NCI-H748 treated with DMSO at 0.1 percent for 48 hours (cell line): ENCODE measurements at places on chromosomes 7 and 10.

- DNase-seq, result no peak
Measured at GRCh38 chr10:6064119-6064518, 2.0 kb upstream of the IL2RA start.

GRCh38 chr7:137961200-137962177 is 40.4 kb downstream of the CREB3L2 start:
- DNase-seq, result no peak

GRCh38 chr7:151711906-151712809 is 164.8 kb downstream of the PRKAG2 start:
- DNase-seq, result no peak

DNA sequence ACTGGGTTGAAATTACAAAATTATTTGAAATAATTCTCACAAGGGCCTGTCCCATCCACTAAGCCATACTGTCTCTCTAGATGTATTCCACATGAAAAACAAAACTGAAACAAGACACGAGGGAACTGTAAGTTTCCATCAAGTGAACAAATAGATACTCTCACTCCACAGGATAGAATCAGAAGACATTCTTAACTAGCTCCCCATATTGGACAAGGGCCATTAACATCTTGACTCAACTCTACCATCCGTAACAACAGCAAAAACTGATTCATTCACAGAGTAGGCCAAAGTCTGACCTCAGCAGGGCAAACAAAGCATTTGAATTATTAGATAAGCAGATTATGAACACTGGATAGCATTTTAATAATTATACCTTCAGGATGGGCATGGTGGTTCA is 29.1 kb downstream of the UBE2H start:
- DNase-seq, result no peak

- no peak for DNase-seq
Measured at GRCh38 chr7:80783678-80784327, 135.0 kb downstream of the SEMA3C start.

DNA sequence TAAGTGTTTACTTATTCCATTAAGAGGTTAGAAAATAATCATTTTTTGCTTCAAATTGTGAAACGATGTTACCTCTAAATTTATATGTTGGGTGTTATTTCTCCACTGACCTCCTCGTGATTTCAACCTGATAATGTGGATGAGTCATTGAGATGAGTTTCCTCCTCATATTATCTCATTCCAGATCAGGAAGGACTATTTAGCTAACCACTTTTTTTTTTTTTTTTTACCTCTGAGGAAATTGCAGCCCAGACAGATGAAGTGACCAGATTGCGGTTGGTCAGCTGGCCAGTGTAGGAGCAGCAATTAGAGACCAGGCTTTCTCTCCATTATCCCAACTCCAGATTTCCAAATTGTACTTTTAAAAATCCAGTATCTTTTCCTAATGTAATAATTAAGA is 248.7 kb downstream of the FZD1 start:
- DNase-seq, result no peak

DNA sequence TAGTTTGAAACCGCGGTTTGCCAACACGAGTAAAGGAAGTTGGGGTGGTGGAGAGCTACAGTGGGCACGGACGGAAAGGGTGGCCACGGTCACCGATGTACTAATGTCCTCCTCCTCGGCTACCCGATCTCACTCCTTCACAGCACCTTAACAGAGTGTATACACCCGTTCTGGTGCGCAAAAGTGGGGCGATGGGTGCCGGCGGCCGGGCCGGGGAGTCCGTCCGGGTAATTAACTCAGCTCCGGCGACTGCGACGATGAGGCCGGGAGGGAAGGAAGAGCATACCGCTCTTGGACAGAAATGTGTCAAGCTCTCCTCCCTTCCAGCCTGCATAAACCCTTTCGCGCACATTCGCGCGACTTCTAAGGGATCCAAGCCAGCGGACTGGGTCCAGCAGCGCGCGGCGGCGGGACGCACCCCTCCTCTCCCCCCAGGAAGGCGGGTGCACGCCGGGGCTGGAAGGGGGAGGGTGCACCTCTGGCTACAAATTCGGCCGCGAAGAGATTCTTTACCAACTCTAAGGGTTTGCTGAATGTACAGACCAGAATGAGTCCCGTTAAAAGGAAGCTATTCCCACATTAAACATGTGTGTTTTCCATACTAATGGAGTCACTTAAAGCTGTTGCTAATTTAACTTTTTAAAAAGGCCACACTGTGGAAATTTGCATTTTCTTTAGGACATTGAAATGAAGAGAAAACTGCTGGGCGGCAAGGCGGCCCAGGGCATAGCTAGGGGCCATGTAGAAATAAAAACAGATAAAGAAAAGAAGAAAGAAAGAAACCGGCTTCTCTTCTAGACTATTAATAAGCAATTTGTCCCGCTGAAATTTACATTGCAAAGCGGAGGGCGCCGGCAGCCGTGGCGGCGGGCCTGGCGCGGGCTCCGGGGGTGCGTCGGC is 6.6 kb upstream of the EBF3 start:
- DNase-seq, result no peak

- no peak for DNase-seq
Measured at GRCh38 chr7:131031099-131031868, 296.4 kb upstream of the MKLN1 start.

GRCh38 chr7:18521236-18521589 is 25.7 kb downstream of the HDAC9 start:
- no peak for DNase-seq

- no peak for DNase-seq
Measured at GRCh38 chr7:16028103-16028502, 341.6 kb upstream of the MEOX2 start.

DNA sequence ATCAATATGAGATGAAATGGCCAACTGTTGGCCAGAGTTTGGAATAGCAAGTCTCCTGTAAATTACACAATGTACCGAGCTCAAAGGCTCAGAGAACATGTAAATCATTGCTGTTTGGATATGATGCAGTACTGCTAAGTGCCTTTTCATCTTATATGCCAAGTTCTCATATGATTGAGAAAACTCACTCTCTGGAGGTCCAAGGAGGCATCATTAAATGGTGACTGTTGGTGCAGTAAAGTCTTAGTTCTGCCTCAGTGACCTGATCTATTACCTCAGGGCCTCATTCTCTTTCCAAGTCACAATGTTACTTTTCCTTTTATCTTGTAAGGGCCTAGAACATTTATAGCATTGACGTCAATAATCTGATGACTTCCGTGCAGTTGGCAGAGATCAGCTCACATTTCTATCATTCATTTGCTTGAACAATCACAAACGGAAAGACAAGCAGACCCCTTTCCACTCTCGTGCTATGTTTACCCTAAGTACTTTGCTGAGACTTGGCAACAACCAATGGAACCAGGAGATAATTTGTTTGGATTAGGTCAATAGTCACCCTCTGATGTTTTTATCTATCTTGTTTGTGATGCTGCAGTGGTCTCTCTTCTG is 32.6 kb upstream of the PDK4 start:
- DNase-seq, result peak; percentile 51

DNA sequence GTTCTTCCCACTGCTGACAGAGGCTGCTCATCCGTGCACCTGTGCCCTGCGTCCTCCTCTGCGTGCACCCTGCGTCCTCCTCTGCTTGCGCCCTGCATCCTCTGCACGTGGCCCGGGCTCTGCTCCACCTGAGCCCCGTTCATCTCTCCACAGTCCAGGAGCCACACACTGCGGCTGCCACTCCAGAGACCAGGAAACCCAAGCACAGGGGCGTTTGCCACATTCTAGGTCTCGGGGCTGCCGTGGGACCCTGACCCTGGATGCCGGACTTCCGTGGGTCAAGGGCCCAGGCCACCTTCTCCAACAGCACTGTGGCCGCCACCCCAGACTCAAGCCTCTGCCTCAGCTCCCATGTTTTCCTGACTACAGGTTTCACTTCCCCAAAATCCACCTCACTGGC is 460.4 kb downstream of the PTPRN2 start:
- no peak for DNase-seq

DNA sequence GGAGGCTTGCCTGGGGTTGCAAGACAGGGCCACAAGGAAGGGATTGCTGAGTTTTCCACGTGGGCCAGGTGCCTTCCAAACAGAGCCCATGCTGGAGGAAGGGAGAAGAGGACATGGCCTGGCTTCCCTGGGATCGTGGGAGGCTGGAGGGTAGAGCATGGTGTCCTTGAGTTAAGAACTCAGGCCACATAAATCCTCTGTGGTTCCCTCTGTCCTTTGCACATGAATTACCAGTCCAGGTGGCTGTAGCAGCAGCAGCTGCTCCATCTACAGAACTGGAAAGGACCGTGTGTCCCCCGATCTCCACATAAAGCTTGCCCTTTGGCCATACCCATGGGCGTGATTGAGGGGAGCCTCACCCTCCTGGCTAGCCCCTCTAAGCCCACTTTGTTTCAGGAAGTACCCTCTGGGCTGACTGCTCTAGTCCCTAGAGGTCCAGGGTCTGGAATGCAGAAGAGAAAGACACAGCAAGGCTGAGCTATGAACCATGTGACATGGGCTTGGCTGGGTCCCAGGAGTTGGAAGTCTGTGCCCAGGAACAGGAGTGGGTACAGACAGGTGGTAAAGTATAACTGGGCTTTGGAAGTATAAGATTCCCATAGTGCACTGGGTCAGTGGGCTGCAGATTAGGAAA is 84.9 kb downstream of the C10orf105 start:
- no peak for DNase-seq

DNA sequence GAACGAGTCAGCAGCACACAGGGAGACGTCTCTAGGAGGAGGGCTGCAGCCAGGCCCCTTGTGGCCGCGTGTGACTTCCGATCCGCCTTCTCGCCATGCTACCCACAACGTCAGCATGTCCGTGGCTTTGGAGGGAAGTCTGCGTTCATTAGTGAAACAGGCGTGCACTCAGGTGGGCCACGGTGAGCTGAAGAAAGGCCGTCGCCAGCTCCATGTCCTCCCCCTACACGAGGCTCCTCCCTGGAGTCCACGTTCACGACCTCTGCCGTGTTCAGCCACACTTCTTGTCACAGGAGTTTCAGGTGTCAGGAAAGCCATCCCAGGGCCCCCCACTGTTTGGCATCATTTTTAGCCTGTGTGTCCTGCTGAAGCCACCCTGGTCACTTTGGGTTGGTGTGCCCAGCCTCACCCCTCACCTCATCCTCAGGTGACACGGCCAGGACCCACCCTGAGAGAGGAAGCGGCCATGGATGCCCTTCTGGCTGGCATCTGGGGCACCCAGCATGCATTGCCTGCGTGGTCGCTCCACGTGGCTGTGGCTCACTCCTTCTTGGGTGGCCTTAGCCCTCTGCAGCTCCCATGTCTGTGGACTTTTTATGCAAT is 310.6 kb upstream of the SHH start:
- DNase-seq, result no peak

DNA sequence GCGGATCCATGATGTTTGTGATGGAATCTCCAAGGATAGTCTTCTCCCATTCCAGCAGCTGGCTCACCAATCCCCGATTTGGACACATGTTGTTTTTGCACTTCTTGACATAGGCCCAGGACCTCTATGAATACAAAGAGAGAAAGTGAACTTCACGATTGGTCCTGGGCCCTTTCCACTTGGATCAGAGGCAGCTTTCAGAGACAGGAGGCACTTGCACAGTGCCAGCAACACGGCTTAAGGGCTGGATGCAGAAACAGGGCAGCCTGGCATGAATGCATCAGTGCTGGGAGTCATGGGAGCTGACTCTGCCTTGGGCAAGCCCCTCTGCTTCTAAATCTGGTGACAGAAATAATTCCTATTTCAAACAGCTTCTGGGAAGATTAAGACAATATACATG is 2.1 kb upstream of the TMEM120A start:
- no peak for DNase-seq

DNA sequence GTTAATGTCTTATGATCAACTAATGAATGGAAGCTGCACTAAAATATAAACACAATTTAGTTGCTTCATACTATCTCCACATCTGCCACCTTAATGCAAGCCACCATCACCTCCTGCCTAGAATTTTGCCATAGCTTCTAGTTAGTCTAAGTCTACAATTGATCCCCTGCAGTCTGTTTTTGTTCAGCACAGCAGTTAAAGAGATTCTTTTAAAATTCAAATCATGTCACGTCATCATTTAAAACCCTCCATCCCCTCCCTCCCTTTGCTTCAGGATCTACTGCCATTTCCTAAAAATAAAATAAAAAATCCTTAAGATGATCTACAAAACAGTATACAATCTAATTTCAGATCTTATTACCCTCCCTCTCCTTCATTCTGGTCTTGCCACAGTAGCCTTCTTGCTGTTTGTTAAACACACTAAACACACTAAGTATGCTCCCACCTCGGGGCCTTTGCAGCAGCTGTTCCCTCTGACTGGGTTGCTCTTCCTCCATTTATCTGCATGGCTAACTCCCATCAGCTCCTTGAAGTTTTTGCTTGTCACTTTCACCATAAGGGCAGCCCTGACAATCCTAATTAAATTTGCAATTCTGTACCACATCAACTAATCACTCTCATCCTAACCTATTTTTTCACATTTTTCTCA is 97.0 kb upstream of the FOXP2 start:
- DNase-seq, result no peak
